Activated effector memory CD4-positive, alpha-beta T cell treated with anti-CD3 and anti-CD28 coated beads, Interleukin-2, amount 50 U/mL, for 16 hours (primary cell): ENCODE measurements at places on chromosomes 6 and 20.

- no peak for DNase-seq
These were observed 29.4 kb upstream of the ASF1A start for GRCh38 chr6:118864341-118865099.

DNA sequence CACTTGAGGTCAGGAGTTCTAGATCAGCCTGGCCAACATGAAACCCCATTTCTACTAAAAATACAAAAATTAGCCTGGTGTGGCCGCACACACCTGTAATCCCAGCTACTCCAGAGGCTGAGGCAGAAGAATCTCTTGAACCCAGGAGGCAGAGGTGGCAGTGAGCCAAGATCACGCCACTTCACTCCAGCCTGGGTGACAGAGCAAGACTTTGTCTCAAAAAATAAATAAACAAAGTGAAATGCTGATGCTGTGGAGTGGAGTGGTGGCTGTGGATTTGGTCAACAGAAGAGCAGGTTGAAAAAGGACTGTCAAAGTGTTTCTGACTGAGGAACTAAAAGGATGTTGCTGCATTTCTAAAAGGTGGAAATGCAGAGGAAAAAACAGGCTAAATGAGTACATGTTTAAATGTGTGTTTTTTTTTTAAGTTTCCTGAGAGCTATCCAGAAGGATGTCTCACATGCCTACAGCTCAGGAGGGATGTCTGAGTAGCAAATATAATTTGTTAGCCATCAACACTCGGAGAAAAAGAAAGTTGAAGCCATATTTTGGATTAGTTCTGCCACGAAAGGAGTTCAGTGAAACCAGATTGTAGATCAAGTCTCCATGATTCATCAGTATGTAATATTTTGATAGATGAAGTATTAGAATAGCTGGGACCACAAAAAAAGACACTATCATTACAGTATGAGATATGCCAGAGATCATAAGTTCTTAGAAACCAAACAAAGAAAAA, 621.1 kb upstream of the ADGRB3 start:
- no peak for DNase-seq

GRCh38 chr6:14447240-14447639, 329.7 kb downstream of the CD83 start:
- no peak for DNase-seq

DNA sequence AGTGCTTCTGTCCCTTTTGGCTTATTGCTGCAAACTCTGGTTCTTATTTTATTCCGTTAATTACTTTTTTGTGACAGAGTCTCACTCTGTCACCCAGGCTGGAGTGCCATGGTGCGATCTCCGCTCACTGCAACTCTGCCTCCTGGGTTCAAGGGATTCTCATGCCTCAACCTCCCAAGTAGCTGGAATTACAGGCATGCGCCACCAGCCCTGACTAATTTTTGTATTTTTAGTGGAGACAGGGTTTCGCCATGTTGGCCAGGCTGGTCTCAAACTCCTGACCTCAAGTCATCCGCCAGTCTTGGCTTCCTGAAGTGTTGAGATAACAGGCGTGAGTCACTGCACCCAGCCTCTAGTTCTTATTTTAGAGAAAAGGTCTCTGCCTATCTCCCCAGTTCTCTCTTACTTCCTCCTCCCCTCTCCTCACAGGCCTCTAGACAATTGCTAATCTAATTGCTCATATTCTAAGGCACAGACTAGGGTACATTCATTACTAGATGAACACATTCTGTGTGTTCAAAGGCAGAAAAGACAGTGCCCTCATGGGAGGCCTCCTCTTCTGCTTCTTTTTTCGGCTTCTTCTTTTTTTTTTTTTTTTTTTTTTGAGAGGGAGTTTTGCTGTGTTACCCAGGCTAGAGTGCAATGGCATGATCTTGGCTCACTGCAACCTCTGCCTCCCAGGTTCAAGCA, 27.0 kb downstream of the EDEM2 start:
- DNase-seq, result no peak

DNA sequence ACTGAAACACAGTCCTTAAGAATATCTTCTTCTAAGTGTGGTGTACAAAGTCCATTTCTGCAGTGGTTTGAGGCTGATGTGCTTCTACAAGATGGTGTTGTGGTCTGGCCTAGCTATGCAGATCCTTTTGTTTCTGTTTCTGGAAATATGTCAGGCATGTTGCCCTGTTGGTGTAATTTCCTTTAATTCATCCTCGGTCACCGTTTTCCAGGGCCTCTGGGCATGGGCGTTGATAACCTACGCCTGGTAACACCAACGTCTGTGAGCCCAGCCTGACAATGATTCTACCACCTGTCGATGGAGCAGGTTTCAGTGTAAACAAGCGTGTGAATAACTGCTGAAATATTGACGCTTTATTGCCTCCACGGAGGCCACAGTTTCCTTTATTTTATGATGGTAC, 33.3 kb upstream of the AFDN start:
- no peak for DNase-seq

- DNase-seq, result no peak
These were observed 8.8 kb downstream of the TTI1 start for GRCh38 chr20:38024496-38024895.

- DNase-seq, result no peak
These were observed 347.5 kb downstream of the PRL start for GRCh38 chr6:21949211-21949801.

- DNase-seq, result peak; percentile 31
These were observed 222.7 kb downstream of the ANKRD60 start for GRCh38 chr20:58005581-58006345.

GRCh38 chr6:52304983-52305390, 20.4 kb upstream of the MCM3 start:
- no peak for DNase-seq

DNA sequence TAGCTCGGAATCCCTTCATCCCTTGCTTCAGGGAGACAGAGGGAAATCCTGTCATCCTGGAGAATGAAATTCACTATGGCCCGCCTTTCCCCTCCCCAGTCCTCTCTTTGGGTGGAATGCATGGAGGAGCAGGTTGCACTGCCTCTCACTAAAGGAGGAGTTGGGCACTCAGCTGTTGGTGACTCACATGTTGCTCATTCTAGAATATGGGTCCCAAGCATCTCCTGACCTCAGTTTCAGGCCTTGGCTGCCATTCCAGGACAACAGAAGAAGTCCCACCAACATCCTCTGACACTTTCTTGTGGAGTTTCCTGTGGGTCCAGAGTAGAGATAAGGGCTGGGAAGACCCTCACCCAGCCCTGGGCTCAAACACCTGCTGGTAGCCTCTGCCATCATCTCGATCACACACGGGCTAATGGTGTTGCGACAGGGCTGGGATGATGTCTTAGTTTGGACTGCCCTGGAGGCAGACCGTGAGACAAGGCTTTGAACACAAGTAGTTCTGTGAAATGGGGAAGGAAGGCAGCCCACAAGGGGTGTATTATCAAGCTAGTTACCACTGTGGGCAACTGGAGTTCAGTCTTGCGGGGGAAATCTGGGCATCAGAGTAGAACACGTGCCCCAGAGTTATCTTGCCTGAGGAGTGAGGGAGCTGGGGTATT, 52.4 kb upstream of the RNF24 start:
- DNase-seq, result no peak

DNA sequence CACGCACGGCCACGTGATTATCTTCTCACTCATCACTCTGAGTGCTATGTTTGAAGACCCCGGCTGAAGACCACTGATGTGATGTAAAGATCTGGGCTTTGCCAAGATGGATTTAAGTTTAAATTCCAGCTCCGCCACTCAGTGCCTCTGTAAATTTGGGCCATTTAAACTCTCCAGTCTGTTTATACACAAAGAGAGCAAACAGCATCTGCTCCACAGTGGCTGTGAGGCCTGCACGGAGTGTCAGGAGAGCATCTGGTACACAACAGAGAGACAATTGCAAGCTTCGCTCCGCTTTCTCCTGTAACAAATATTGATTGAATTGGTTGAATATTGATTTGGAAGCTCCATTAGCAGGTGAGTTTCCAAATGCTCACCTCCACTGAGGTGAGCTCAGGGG, 80.5 kb upstream of the FRMD1 start:
- no peak for DNase-seq

- DNase-seq, result no peak
These were observed 42.9 kb downstream of the AFG1L start for GRCh38 chr6:108337721-108338120.

DNA sequence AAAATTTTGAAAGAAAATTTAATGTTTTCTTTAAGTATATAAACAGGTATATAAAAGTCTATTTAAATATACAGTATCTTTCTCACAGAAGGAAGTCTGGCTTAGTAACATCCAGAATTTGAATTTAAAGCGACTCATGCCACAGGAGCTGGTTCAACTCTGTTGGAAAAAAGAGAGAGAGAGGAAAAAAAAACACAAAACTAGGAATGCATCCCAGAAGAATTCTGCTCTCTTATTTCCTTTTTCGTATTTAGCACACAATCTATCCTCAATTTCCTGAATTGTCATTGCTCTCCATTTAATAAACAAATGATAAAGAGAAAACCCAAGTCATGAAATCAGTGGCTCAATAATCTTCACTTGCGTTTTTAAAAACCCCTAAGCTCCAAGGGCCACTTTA, 107.5 kb upstream of the SCAF8 start:
- DNase-seq, result no peak

DNA sequence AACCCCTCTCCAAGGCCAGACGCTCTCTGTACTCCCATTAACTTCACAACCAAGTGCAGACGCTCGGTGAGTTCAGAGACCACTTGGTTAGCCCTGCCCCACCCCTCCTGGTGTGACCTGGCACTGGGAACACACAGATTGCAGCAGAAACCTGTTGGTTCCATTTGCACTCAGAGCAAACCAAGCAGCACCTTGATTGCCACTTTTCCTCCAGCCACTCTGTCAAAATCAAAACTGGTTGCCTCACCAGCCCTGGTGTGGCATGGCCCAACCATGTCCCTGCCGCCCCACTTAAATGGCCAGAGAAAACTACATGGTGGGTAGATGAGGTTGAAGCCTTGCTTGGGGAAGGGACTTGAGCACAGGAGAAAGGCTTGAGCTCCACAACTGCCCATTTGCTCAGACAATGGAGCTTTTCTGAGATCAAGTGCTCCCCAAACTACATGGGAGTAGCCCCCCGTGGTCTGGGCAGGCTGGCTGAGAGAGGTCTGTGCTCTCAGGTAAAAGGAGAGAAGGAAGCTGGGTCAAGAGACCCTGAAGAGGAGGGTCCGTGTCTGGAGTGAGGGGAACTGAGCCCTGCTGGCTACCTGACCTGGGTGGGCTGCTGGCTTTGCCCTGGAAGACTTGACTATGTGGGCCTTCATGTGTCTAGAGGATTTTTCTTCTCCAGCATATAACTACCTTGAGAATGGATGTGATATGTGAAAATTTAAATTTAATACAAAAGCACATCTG, 43.4 kb downstream of the PLCG1 start:
- DNase-seq, result peak; percentile 42

DNA sequence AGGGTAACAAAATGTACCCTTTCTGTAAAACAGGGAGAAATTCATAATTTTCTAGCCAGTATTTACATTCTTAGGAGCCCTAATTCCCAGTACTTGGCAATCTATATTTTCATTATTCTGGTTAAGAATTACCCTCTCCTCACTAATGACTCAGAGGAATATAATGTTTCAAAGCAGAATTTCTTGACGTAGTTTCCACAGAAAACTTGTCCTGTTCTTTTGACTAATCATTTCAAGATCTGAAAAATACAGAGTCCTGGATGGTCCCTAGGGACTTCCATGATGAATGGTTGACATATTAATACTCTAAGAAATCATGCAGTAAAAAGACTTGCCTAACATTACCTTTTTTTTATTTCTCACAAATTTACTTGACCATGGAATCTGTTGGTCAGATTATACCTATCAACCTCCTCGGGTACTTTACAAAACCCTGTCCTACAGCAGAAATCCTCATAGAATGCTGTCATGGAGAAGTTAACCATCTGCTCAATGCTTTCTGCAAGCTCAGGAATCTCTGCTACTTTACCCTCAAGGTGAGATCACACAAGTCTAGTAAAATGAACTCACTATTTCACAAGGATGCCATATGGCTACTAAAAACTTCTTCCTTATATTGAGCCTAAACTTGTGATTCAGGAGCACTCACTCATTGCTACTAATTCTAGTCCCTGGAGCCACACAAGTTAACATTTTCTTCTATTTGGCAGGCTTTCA, 202.1 kb upstream of the CNR1 start:
- no peak for DNase-seq

GRCh38 chr6:167744681-167745669, 81.7 kb upstream of the AFDN start:
- no peak for DNase-seq

DNA sequence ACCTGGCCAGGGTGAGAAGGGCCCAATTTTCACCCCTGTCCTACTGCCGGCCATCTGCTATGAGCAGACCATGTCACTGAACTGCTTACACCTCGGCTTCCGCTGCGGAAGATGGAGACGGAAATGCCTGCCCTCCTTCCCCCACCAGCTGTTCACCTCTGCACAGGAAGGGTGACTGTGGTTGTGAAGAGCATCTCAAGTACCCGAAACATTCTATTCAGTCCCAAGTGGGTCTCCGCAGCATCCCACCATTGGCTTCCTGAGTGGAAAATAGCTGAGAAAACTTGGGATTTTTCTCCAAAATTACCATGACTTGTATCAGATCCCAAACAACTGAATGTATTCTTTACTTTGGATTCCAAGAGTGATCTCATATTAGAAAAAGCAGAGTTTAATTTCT, 16.1 kb downstream of the DOK5 start:
- DNase-seq, result no peak

- no peak for DNase-seq
These were observed 5.1 kb upstream of the TMEM181 start for GRCh38 chr6:158554611-158555361.

DNA sequence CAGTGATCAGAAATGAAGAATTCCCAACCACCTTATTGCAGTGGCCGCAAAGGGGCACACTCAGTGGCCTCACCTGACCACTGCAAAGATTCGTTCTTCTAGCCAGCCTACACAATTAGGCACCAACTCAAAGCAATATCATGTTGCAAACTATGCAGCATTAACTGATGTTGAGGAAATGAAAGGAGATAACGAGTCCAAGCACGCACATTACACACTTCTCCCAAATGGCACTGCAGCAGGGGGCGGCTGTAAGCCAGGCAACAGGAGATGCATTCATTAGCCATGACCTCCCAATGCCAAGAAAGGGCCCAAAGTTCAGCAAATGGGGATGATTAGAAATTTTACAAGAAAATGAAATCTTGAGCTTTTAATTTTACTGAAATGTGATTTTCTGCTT, 39.3 kb downstream of the ATXN1 start:
- DNase-seq, result no peak

DNA sequence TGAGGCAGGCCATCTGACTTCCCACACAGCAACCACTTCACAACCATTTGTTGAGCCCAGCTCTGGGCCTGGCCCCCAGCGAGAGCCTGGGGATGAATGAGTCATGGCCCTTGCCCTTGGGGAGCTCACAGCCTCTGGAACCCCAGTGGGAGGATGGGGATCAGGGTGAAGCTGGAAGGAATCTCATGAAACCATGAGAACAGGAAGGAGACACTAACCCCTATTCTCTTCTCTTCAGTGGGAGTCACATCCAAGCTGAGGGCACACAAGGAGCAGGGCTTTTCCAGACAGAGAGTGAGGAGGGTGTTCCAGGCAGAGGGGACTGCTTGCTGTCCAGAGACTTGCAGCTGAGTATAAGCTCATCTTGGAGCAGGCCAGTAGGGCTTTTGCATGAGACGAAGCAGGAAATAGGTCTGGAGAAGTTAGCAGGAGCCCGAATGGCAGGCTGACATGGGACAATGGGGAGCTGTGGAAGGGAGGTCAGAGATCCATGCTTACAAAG, 7.5 kb downstream of the FOXS1 start:
- DNase-seq, result no peak

- no peak for DNase-seq
These were observed 98.7 kb upstream of the FUT9 start for GRCh38 chr6:95917034-95917433.
